Activated naive CD4-positive, alpha-beta T cell treated with anti-CD3 and anti-CD28 coated beads, Interleukin-2, amount 50 U/mL, for 16 hours (primary cell): ENCODE measurements at places on chromosomes 13 and 19.

- no peak for DNase-seq
These were observed 166.4 kb downstream of the EFNB2 start for GRCh38 chr13:106369091-106369490.

DNA sequence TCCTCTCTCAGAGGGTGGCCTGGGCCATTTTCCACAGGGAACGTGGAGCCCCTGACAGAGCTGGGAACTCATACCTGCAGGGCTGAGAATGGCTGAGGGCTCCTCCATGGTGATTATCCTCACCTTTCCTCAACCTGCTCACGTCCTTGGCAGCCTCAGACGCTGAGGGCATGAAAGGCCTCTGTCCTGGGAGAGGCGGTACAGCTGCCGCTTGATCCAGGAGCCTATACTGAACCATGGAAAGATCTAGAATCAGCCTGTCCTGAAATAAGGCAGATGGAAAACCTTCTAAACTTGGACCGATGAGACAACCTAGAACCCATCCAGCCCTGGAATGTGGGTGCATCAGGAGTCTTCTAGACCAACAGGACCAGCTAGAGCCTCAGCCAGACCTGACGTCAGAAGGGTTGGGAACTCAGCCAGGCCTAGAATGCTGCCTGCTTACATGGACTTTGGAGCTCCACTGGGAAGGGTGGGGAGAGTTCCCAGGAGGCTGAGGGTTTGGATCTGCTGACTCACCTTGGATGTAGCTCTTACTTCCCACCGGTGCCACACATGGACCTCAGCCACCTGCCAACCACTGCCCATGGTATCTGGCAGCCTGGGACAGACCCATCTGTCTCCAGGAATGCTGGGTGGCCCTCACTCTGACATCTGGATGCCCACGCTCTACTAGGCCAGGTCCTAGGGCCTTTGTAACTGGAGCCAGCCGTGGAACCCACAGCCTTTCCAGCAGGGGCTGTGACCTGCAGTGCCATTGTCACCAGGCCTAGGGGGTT lies 7.5 kb downstream of the KCTD15 start:
- DNase-seq, result no peak

DNA sequence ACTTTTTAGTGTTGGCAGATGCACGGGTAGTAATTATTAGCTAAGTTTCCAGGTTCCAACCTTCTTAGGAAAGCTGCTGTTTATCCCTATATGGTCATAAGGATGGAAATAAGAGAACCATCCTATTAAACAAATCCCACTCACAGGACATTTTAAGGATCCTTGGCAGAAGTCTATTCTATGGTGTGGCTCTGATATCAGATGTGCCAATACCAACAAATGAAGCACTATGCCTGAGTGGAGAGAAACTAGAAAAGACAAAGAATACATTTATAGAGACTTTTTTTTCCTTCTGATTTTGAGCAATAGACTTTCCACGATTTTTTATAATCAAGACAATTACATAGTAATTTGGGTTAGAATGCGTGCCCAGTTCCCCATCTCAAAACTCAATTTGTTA lies 12.6 kb downstream of the PCDH17 start:
- DNase-seq, result no peak

DNA sequence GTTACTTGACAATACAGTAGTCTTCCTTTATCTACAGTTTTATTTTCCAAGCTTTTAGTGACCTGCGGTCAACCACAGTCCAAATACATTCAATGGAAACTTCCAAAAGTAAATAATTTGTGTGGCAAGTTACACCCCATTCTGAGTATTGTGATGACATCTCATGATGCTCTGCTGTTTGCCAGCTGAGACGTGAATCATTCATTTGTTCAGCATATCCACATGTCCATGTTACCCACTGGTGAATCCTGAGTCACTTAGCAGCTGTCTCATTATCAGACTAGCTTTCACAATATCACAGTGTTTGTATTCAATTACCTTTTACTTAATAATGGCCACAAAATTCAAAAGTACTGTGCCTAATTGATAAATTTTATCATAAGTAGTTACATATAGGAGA lies 179.8 kb downstream of the PRR20E start:
- no peak for DNase-seq

DNA sequence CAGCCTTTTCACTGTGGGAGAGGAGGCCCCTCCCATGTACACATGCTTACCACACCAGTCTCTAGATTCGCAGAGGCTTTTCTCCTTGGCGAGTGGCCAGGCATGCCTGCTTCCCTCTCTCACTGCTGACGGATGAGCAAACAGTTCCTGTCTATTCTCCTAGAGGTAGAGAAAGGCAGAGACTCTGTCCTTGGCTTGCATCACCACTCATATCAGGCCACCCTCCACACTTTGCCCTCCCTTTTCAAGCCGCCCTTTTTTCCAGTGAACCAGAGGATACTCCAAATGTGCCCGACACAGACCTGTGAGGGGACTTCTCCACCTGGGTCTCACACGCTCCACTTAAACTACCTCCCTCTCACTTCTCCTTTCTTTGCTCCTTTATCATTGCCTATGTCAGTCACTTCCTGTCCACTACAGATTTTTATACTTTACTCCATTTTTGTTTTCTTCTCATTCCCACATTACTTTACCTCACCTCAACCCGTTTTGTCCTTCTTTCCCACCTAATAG lies 284.6 kb downstream of the DNAJC15 start:
- no peak for DNase-seq

GRCh38 chr19:14463747-14464146 lies 11.4 kb downstream of the PTGER1 start:
- no peak for DNase-seq

- DNase-seq, result no peak
These were observed 5.1 kb upstream of the GTF3A start for GRCh38 chr13:27419328-27419727.

GRCh38 chr13:19680751-19681150 lies 47.3 kb downstream of the MPHOSPH8 start:
- DNase-seq, result no peak

GRCh38 chr19:1786668-1787067 lies 25.4 kb downstream of the ATP8B3 start:
- DNase-seq, result no peak

- no peak for DNase-seq
These were observed 66.9 kb upstream of the POSTN start for GRCh38 chr13:37665420-37665819.

DNA sequence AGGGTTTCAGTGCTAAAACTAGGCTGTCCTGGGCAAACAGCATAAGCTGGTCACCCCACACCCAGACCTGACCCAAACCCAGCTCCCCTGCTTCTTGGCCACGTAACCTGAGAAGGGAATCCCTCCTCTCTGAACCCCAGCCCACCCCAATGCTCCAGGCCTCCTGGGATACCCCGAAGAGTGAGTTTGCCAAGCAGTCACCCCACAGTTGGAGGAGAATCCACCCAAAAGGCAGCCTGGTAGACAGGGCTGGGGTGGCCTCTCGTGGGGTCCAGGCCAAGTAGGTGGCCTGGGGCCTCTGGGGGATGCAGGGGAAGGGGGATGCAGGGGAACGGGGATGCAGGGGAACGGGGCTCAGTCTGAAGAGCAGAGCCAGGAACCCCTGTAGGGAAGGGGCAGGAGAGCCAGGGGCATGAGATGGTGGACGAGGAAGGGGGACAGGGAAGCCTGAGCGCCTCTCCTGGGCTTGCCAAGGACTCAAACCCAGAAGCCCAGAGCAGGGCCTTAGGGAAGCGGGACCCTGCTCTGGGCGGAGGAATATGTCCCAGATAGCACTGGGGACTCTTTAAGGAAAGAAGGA lies 2.8 kb downstream of the PPP1R12C start:
- no peak for DNase-seq

GRCh38 chr13:41937388-41937787 lies 23.5 kb downstream of the VWA8 start:
- no peak for DNase-seq
